ENCODE measurements at places on chromosomes 6 and 20.

- DNase-seq: no peak
Measured at GRCh38 chr6:52666071-52666470, 4.8 kb upstream of the TMEM14A start.

- no peak for DNase-seq
Measured at GRCh38 chr20:4516876-4517275, 204.8 kb upstream of the PRND start.

- DNase-seq: peak; percentile 82
Measured at GRCh38 chr20:33490023-33490933, at the start of gene CBFA2T2. Gene CBFA2T2, plus strand, starts transcription at chr20:33490096. Its CDS starts 172 bp downstream, at chr20:33490268.

DNA sequence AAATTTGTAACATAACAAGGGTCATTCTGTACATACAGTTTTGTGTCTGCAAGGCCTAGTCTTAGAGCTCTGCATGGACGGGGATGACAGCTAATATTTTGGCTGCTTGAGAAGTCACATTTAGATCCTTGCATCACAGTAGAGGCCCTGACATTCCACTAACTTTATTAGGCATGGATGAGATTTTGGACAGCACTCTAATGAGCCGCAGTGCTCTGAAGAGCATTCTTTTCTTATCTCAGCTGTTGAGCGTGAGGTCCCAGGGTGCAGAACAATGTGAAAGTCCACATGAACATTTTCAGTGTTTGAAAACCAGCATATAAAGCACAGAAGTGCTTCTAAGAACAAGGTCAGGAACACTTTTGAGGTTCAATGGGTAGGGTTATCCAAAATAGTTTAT is 58.9 kb downstream of the IPCEF1 start:
- no peak for DNase-seq

DNA sequence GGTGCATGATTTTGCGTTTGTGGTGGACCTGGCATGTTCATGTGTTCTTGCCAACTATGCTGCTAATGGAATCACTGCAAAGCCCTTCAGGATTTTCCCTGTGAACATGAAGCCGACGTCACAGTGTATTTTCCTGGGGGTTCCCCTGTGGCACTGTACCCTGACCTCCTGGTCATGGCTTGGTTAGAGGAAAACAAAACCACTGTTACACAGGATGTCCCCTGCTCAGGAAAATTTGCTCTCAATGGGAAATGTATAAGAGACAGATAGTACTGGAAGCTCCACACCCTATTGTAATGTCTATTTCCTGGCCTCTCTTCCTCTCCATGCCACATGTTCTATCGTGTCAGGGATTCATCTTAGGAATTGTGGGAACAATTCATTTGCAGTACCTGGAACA is 19.7 kb downstream of the TSHZ2 start:
- no peak for DNase-seq

- DNase-seq: no peak
Measured at GRCh38 chr20:37693242-37693634, 592 bp upstream of the CTNNBL1 start.

DNA sequence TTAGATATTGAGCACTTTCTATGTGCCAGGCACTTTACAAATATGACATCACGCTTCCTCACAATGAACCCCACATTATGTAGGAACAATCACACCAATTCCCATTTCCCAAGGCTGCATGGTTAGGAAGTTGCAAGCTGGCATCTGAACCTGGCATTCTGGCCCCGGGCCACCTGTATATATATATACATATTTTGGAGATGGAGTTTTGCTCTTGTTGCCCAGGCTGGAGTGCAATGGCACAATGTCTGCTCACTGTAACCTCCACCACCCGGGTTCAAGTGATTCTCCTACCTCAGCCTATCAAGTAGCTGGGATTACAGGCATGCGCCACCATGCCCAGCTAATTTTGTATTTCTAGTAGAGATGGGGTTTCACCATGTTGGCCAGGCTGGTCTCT is 30.4 kb downstream of the SRC start:
- no peak for DNase-seq

- DNase-seq: no peak
Measured at GRCh38 chr6:115582386-115582785, 478.3 kb downstream of the FRK start.

- no peak for DNase-seq
Measured at GRCh38 chr6:13796781-13797180, 17.6 kb downstream of the MCUR1 start.

DNA sequence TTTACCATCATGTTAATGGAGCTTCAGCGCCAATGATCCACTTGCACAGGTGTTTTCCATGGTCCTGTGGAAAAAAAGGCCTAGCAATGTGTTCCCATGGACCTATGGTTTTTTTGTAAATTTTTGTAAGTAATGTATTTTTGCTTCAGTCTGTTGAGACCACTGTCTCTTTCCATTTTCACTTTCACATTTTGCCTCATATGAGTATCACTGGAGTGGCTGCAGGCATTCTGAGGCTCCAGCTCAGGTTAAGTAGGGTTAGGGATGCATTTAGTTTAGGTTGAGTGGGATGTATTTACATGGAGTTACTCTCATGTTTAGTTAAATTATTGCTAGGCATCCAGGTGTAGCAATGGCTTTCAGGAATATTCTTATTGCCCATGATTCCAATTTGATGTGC is 19.2 kb upstream of the LMBRD1 start:
- DNase-seq: no peak

- no peak for DNase-seq
Measured at GRCh38 chr6:139778688-139779087, 404.2 kb upstream of the CITED2 start.

DNA sequence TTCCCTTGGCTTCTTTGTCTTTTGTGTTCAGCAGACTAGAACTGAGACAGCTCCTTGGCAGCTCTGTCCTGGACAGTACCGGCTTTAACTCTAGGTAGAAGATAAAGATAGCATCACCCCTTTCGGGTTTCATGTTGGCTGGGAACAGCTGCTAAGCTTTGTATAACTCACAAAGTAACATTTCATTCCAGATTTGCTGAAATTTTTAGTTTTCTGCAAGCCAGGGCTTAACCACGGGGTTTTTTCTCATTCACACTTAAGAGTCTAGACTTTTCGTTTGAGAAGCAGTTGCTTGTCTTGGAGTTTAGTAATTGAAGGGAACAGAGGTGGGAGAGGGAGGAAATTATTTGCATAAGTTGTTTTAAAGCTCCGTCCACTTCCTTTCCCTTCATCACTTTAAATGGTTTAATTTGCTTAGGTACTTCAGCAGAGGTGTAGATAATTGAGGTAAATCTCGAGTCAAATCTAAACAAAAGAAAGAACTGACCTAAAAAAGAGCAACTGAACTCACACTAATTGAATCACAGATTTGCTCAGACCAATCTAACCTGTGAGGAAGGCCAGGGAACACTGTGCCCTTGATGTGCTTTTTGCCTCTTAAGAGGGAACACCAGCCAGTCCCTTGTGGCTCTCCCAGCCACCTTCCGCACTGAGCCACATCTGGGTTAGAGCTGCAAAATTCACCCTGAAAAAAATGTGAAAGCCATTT is 48.3 kb downstream of the RREB1 start:
- DNase-seq: no peak

DNA sequence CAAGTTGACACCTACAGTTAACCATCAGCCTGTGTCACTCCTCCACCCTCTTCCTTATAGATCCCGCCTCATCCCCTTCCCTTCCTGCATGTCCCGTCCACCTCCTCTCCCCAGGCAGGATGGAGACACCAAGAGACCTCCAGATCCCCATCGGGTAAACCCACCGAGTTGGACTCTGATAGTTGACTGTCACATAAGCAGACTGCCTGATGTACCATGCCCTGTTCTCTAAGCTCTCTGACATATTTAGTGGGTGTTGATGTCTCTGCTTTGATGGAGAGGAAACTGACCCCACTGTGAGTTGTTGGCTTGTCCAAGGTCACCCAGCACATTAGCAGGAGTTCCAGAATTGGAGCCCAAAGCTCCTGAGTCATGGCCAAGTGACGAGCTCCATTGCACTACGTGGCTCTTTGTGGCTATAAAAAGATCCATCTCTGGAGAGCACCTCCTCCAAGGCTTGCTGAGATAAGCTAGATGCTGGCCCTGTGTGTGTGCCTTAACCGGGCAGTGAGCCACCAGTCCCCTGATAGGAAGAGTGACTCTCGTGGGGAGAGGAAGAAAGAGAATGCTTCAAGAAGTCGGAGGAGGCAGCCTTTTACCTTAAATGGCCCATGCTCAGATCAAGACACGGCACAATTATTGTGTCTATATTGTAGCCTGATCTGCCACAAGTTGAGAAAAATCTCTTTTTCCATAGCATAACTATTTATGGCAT is 236.0 kb upstream of the ECI2 start:
- no peak for DNase-seq

Data from ovary (tissue), 10 donors.